ENCODE measurements at places on chromosomes 6 and 20.

- no peak for DNase-seq
These were observed 226.1 kb upstream of the GJE1 start for GRCh38 chr6:141906569-141907080.

DNA sequence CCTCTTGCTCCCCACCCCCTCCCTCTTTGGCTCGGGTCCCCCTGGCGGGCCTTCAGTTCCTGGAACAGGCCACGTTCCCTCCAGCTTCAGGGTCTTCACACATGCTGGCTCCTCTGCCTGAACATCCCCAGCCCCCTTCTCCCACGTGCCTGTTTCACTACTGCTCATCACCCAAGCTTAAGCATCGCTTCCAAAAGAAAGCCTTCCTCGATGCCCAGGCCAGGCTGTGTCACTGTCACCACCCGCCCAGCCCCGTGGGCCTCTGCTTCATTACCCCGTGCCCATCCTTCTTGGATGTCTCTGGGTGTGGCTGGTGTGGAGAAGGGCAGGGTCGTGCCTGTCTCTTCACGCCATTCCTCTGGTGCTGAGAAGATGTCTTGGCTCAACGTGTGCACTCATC, 2.8 kb downstream of the DLGAP4 start:
- no peak for DNase-seq

DNA sequence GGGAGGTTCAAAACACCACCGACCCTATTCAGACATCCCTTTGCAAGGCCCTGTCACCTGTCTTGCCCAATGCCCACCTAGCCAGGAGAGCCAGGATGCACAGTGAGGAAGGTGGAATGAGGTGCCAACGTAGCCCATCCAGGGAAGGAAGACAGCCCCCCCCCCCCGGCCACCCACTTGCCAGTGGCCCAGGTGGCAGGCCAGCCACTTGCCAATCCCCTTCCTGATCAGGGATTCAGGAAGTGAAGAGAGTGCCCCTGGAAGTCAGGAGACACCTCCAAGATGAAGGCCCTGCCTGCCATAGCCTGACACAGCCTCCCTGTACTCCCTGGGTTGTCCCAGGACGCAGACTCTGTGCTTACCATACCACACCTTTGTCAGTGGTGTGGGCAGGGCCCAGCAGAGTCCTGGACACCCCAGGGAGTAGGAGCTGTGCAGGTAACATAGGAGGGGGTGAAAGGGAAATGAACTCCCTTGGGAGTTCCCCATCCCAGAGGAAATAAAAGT, 54.7 kb downstream of the MRPL14 start:
- no peak for DNase-seq

- DNase-seq, result no peak
These were observed 21.6 kb downstream of the OGFRL1 start for GRCh38 chr6:71310261-71310660.

DNA sequence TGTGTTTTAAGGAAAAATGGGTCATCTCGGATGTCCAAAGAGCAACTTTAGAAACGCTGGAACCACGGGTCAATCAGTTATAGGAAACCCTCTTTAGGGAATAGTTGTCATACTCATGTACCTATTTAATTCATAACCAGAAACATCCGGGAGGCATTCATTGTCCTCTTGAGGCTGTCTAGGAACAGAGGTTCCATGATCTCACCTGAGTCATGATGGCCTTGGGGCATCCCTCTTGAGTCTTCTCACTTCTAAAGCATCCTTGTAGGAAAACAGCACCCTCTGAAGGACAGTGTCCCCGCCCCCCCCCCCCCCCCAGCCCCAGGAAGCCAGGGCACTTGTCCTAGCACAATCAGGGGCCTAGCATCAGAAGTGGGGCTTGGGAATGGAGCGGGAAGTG, 46.3 kb upstream of the CDH4 start:
- no peak for DNase-seq

GRCh38 chr6:159633196-159633595, 59.8 kb downstream of the SOD2 start:
- peak; percentile 24 for DNase-seq

GRCh38 chr20:63268671-63269439, 3.8 kb upstream of the ARFGAP1 start:
- DNase-seq, result no peak

DNA sequence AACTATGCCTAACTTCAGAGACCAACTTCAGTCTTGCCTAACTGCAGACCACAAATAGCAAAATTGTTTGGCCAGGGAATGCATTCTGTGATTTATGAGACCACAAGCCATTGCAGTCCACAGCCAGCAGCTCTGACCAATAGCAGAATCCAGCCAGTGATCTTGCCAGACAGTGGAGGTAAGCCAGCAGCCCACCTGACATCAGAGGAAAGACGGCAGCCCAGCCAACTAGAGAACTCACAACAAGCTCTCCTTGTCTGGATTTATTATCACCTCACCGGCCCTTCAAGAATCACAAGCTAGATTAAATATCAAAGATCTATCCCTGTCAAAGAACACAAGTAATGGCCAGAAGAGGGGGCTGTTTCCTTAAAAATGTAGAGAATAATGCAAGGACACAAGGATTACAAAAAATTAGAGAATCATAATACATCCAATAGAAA, 66.5 kb upstream of the SLC35F1 start:
- no peak for DNase-seq

DNA sequence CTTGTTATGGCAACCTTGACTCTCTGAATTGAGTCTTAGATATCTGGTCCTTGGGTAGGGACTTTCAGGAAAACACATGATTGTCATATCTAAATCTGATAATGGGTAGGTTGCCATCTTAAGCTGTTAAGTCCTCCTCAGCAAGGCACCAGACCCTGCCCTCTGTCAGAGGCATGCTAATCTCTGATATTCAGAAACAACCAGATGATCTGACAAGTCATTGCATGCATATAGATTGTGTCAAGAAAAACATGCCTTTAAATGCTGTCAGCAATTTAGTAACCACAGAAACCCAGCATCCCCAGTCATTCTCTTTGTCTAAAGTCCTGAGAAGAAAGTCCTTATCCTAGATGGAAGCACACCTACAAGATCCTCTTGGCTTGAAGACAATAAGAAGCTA, 149.1 kb downstream of the EDN1 start:
- DNase-seq, result no peak

- no peak for DNase-seq
These were observed 133.1 kb downstream of the HIVEP2 start for GRCh38 chr6:142811923-142812322.

DNA sequence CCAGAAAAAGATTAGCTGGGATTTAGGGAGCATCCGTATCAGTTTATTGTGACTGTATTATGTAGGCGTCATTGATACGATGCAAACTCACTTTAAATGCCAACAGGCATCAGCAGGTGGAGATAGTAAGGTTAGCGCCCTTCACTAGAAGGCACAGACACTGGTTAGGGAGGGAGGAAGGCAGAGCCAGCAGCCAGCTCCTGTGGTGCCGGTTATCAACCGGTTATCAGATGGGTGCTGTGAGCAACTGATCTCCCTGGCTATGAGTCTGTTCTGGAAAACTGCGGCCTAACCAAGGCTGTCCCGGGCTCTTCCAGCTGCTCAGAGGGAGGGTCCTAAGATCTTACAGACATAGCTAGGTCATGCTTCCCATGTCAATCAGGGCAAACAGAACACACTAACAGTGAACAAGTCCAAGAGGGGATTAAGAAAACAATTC, 47.5 kb upstream of the CD93 start:
- DNase-seq, result no peak

- no peak for DNase-seq
These were observed 9.7 kb upstream of the ADGRF5 start for GRCh38 chr6:46931416-46931815.

DNA sequence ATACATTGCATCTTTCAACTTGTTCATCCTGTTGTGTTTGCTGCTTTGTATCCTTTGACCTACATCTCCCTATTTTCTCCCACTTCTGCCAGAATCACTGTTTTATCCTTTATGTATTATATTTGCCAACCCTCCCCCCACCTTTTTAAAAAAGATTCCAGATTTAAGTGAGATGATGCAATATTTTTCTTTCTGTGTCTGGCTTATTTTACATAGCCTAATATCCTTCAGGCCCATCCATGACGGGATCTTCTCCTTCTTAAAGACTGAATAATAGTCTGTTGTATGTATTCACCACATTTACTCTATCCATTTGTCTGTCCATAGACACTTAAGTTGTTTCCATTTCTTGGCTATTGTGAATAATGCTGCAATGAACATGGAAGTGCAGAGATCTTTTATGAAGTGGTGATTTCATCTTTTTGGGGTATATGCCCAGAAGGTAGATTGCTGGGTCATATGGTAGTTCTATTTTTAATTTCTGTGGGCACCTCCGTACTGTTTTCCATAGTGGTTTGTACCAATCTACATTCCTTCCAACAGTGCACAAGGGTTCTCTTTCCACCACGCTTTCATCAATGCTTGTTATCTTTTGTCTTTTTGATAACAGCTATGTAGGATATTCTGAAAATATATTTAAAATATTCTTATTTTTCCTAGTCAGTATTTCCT, 181.0 kb downstream of the CDKAL1 start:
- DNase-seq, result no peak

- DNase-seq, result no peak
These were observed 1.8 kb downstream of the ZBTB9 start for GRCh38 chr6:33456156-33456555.

DNA sequence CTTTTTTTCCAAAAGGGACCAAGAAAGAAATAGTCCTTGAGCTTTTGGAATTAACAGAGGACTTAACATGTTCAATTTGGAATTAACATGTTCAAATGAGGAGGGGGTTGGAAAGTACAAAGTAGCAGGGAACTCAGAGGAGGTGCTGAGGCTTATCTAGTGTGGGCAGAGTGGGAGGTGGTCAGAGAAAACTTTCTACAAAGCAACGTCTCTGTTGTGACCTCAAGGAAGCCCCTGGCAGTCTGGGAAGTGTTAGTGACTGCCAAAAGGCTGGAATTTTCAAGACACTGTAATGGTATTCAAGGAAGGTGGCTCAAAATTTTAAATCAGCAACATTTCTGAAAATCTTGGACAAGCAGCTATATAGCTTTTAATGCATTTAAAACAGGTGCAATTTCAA, 7.3 kb downstream of the ECI2 start:
- DNase-seq, result no peak

- no peak for DNase-seq
These were observed 209.6 kb downstream of the ERMARD start for GRCh38 chr6:169960886-169961611.

DNA sequence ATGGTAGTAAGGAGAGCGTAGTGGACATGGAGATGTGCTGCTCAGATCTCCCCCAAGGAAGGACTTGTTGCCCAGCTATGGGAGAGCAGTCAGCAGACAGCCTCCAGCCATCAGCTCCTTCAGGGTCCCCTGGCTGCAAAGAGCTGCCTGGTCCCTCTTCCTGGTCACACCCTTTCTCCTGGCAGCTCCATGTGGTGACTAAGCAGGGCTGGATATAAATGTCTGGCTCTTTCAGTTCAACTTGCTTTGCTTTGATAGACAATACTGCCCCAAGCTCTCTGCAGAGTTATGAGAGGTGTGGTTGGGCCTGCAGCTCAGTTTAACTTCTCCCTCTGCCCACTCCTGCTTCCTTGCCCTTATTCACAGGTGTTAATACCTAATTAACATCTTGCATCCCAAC, 64.1 kb upstream of the DDR1 start:
- no peak for DNase-seq

GRCh38 chr6:158474961-158475343, 84.9 kb upstream of the TMEM181 start:
- no peak for DNase-seq

DNA sequence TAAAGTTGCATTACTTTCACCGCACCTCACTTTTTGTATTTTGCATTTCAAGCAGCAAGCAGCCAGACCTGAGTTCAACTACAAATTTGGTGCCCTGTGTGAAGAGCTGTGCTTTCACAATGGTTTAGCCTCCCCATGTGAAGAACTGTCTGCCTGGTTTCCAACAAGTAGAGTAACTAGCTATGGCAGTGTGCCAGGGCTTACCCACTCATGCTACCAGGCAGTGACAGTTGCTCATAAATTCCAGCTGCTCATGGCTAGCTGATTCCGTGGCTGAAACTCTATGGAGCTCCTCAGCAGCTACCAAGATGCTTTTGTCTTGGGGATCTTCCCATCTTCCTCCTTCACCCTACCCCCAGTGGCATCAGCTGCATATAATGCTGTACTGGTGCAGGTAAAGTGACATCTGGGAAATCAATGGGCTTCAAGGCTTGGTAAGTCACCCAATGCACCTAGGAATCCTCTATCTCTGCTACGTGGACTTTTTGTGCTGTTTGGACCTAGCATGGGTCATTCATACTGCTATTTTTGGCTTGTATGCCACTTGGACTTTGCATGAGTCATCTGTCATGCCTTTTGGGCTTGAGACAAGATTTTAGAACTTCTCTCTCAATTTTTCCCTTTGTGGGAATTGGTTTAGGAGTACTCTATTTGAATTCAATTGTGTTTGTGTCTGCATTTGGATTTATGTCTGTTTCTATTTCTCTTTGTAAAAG, 176.5 kb upstream of the GJE1 start:
- DNase-seq, result no peak

GRCh38 chr20:47816487-47817451, 31.5 kb upstream of the SULF2 start:
- DNase-seq, result no peak

GRCh38 chr20:21505810-21506530, 7.9 kb downstream of the NKX2-2 start:
- peak; percentile 76 for DNase-seq

GRCh38 chr20:41615676-41616075, 2.5 kb downstream of the CHD6 start:
- no peak for DNase-seq

- no peak for DNase-seq
These were observed 103.0 kb downstream of the ZFAND3 start for GRCh38 chr6:37922563-37922962.

DNA sequence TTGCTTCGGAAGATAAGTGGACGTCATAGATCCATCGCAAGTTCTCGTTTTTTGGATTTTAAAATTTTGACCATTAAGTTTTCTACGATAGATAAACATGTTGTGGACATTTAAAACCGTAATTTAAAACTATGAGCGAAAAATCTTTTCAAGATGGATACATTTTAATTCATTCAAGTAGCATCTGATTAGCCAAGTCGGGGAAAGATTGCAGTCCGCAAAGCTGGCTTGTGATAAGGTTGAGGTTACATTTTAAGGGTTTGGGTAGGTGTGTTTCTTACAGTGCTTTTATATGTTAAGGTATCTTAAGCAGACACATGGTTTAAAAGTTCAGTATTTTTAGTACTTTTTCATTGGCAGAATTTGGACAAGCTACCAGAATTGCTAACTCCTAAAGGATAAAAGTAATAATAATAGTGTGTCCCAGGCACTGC, 1.2 kb downstream of the WTAP start:
- no peak for DNase-seq

DNA sequence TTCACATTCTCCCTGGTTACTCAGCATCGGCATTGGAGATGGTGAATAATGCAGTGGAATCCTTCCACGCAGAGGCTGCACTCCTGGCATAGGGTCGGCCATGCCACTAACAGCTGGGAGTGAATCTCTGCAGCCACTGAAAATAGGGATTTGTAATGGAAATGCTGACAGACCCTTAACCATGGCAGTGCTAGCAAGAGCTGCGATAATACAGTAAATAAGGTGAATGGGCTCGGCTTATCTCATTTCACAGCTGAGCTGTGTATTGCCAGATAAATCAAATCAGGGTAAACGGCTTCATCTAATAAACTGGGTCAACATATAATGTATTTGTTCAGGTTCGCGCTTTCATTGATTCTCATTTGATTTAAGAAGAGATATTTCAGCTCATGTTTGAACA, 156.8 kb downstream of the SLC35B3 start:
- no peak for DNase-seq

- DNase-seq, result no peak
These were observed 903 bp downstream of the SLC4A11 start for GRCh38 chr20:3237958-3238615.

GRCh38 chr6:150466196-150466595, 97.4 kb downstream of the IYD start:
- DNase-seq, result no peak

- DNase-seq, result no peak
These were observed 209.3 kb upstream of the CST7 start for GRCh38 chr20:24739746-24740145.
